ENCODE measurements at places on chromosomes 13 and 19.

GRCh38 chr13:77177646-77178045 lies 149.2 kb downstream of the MYCBP2 start:
- DNase-seq, result no peak

DNA sequence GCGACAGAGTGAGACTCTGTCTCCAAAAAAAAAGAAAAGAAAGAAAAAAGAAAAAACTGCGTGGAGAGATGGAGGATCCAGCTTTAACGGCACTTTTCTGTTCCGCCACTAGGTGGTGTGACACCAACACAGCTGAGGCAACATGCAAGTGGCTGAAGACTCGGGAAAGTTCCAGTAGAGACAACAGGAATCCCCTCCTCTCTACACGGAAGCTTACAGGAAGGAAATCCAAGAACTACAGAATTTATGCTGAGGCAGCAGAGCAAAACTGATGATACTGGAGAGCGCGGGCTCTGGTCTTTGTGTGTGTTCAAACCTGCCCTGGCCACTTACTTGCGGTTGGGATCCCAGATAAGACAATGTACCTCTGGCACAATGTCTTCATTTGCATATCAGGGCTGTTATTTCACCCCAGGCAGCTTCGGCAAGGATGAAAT lies 9.9 kb downstream of the RANBP3 start:
- peak; percentile 46 for DNase-seq

GRCh38 chr13:31627097-31627845 lies 112.1 kb upstream of the RXFP2 start:
- no peak for DNase-seq

- no peak for DNase-seq
Observed at GRCh38 chr13:49165798-49166752, 54.1 kb upstream of the MLNR start.

DNA sequence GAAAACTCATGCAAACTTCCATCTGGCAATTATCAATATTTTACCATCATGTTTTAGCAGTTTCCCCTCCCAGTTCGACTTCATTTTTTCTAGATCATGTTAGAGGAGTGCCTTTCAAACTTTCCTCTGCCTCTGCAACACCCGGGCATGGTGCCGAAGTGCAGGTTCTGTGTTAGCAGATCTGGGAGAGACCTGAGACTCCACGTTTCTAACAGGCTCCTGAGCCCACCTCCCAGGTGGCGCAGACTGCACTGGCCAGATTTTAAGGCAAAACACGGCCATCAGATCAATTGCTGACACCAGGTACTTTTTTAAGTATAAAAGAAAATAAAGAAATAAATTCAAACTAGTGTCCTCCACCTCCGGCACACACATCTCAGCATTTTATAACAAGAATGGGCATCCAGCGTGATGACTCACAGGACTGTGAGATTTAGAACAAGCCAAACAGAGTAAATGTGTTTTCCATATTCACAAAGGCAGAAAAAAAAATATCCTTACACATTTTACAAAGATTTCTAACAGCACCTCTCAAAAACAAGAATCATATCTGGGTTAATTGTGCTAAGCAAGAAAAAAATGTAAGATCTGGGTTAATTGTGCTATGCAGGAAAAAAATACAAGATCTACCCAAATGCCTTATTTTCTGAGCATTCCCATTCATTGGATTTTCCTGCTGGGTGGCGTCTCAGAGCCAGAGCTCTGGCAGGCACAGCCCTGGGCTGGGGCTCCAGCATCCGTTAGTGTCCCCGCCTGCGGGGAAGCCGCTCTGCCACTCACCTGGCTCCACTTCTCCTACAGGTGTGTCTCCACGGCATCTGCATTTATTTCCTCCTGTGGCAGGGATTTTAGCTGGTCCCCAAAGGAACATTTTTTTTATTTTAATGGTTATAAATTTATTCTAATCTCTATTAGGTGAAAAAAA lies 127.9 kb upstream of the SOX1 start:
- DNase-seq, result peak; percentile 40

- no peak for DNase-seq
Observed at GRCh38 chr13:97279913-97280312, 57.8 kb downstream of the MBNL2 start.

- no peak for DNase-seq
Observed at GRCh38 chr19:50563597-50563996, 4.6 kb downstream of the LRRC4B start.

DNA sequence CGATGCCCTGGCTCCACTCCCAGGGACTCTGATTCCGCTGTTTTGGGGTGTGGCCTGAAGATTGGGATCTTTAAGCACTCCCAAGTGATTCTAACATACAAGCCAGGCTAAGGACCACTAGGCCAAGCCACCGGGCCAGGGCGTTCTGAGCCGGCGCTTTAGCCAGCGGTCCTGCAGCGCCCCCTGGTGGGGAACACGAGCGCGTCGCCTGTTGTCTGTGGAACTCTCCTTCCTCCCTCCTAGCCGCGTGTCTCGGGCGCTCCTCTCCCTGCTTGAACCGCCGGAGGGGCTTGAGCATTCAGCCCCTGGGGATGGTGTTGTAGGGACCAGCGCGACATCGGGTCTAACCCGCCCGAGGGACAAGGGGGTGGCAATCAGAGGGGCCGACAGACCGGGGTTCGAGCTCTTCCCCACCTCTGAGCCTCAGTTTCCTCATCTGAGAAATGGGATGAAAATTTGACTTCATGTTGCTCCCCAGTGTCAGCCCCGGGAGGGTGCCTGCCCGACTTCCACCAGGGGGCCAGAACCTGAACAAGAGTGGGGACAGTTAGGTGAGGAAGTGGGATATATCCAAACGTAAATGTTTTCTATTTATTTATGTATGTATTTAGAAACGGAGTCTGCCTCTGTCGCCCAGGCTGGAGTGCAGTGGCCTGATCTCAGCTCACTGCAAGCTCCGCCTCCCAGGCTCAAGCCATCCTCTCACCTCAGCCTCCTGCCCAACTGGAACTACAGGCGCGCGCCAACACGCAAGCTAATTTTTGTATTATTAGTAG lies 18.0 kb upstream of the PNMA8B start:
- DNase-seq, result peak; percentile 94

DNA sequence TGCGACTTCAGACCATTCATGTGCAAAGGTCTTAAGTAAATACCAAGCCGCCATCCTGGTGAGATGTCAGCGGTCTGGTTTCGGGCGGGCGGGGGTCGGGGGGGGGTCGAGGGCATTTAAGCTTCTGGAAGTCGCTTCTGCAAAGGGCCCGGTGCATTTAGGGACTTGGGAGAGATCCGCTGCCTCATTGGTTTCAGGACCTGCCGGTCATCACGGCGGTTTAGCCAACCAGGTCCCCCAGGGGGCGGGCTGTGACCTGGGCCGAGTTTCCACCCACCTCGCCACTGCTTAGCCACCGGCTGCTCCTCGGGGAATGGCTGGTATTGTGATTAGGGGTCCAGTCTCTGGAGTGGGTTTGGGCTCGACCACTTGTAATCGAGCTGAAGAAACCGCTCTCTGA lies 7.8 kb downstream of the ANKLE1 start:
- DNase-seq, result peak; percentile 57

GRCh38 chr13:20828539-20829364 lies 55.0 kb upstream of the EEF1AKMT1 start:
- no peak for DNase-seq

DNA sequence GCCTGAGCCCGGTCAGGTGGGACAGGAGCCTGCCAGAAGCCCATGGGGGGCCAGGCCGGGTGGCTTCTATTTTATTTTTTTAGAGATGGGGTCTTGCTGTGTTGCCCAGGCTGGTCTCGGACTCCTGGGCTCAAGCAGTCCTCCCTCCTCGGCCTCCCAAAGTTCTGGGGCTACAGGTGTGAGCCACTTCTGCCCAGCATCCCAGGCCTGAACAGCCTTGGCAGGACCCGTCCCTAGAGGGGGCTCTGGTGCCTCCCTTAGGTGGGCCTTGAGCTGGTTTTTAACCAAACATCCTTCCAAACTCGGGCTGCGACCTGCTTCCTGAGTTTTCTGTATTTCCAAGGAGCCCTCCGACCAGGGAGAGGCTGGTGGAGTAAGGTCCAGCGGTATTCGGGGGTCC lies 10.5 kb downstream of the COMP start:
- no peak for DNase-seq

DNA sequence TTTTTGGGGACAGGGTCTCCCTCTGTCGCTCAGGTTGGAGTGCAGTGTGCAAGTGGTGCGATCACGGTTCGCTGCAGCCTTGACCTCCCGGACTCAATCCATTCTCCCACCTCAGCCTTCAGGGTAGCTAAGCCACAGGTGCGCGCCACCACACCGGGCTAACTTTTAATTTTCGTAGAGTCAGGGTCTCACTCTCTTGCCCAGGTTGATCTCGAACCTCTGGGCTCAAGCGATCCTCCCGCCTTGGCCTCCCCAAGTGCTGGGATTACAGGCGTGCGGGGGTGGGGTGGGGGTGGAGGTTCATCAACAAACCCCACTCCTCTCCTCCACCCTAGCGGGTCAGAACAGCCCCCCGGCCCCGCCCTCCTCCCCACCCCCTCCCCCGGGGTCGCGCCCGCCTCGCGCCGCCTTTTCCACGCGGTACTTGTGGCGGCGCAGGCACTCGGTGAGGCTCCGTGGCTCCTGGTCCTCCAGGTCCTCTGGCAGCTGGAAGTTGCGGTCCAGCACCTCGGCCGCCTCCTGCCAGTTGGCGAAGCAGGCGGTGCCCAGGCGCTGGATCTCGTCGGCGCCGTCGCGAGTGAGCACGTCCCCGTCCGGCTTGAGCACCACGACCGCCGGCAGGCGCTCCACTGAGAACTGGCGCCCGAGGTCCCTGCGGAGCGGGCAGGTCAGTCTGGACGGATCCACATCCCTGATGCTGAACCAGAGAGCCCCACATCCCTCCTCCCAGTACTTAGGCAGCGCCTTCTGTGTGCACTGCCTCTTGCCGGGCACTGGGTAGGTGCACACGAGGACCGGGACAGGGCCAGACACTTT lies 5.2 kb downstream of the NXNL1 start:
- DNase-seq, result no peak

DNA sequence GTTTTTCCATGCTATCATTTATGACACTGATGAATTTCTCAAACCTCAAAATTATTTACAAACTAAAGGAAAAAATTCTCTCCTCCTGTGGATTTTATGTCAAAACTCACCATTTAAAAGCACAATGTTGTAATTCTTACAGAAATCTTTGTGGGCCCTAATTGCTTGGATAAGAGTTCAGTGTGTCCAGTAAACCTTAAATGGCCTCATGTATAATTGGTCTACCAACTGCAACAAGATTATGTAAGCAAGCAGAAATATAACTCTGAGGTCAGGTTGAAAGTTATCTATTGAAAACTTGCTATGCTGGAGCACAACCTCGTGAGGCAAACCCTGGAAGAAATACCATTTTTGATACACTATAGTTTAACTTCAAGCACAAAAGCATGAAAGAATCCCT lies 22.0 kb downstream of the VWA8 start:
- no peak for DNase-seq

DNA sequence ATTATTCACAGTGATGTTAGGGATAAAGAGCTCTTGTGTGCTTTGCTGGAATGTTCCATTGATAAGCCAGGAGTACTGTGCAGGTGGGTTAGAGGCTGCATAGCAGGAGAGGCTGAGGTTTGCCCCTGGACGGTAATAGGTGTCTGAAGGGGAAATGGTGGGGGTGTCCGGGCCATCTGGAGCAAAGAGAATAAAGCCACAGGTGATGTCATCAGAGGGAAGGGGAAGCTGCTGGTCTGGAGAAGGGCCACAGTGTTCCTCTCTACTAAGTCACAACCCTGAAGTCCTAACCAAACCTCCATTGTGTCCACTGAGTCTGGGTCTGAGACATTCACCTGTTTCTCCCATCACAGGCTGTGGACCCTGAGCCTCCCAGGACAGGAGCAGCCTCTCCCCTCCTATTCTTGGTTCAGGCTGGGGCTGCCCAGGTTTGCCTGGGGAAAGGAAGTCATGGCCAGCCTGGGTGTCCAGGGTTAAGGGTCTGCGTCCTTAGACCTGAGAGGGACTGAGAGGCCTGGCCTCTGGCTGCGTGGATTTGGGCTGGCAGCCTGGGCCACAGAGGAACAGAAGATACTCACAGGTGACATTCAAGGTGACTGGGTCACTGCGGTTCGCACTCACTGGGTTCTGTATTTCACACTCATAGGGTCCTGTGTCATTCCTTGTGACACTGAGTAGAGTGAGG lies 6.8 kb downstream of the CEACAM1 start:
- DNase-seq, result no peak

GRCh38 chr19:31271306-31271911 lies 77.8 kb downstream of the TSHZ3 start:
- DNase-seq, result no peak

DNA sequence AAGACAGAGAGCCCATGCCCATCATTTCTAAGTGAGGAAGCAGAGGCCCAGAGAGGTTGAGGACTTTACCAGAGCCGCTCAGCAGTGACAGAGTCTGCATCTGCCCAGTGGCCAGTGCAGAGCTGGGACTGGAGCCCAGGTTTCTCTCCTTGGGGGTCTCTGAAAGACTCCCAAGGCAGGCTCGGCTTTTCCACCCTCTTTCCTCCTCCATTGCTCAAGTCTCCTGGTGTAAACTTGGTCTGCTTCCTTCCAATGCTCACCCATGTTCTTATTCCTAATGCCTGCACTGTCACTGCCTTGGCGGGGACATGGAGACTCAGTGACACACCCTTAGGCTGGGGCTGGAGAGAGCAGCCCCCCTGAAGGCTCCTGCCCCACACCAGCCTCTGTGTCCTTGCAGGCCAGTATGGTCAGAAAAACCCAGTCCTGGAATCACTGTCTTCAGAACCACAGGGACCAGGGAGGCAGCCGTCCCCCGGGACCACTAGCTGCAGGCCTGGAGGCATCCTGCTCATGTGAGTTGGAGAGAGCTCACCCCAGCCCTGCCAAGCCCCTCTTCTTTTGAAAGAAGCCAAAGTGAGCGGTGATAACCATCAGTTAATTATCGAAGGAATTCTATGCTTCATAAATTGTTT lies 211.0 kb upstream of the ZNF536 start:
- no peak for DNase-seq

- no peak for DNase-seq
Observed at GRCh38 chr13:40979232-40979631, 39.9 kb downstream of the ELF1 start.

GRCh38 chr13:28394422-28394821 lies 100.5 kb downstream of the FLT1 start:
- DNase-seq, result no peak

GRCh38 chr19:51083783-51084182 lies 1.1 kb upstream of the KLK14 start:
- no peak for DNase-seq

- no peak for DNase-seq
Observed at GRCh38 chr19:48474084-48474592, 5.0 kb downstream of the CYTH2 start.

DNA sequence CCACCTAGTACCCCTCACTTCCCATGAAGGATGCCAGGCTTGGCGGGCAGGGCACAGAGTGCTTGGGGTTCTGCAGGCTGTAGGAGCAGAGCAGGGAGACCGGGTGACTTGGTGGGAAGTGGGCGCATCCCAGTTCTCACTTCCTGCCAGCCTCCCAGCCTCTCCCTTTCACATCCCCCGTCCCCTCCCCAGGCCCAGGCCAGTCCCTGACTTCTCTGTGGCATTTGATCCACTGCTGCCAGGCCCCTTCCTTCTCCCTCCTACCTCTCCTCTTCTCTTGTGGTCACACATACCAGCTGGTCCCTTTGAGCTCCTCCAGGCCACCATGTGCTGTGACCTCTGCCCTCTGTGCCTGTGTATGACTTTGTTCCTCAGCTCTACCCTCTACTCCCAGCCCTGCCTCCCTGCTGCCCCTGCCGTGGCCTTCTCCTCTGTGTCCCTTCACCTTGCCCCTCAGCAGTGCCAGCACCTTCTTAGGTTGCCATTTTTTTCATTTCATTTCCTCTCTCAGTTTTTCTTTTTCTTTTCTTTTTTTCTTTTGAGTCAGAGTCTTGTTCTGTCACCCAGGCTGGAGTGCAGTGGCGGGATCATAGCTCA lies 19.5 kb downstream of the MYO1F start:
- no peak for DNase-seq

- DNase-seq, result peak; percentile 43
Observed at GRCh38 chr19:55437410-55437809, 5.7 kb downstream of the SHISA7 start.

Data from head of caudate nucleus (tissue), 42 donors.